Activated T-helper 2 cell treated with anti-CD3 and anti-CD28 coated beads, Interferon-gamma antibody, Interleukin-2, Interleukin-4, amounts not matched to agents 10 μg/mL and 5 μg/mL and 100 μg/mL, durations not matched to agents 14 hours and 24 hours and 36 hours (primary cell): ENCODE measurements at places on chromosomes 1 and 21.

GRCh38 chr1:239434181-239434580 lies 47.8 kb downstream of the CHRM3 start:
- H3K4me3 ChIP-seq, result no peak overlapping the region
- no peak for DNase-seq
- no peaks in the 10 kb centered on the region for H3K36me3 ChIP-seq
- no peaks in the 10 kb centered on the region for H3K27me3 ChIP-seq
- no peak overlapping the region for H3K27ac ChIP-seq
- no peaks in the 10 kb centered on the region for H3K4me1 ChIP-seq

- DNase-seq, result no peak
- H3K4me1 ChIP-seq, result no peaks in the 10 kb centered on the region
- peaks cover 8% of the 10 kb centered on the region for H3K27me3 ChIP-seq
- no peaks in the 10 kb centered on the region for H3K36me3 ChIP-seq
Measured at GRCh38 chr1:9022773-9023172, 3.5 kb downstream of the SLC2A7 start.

DNA sequence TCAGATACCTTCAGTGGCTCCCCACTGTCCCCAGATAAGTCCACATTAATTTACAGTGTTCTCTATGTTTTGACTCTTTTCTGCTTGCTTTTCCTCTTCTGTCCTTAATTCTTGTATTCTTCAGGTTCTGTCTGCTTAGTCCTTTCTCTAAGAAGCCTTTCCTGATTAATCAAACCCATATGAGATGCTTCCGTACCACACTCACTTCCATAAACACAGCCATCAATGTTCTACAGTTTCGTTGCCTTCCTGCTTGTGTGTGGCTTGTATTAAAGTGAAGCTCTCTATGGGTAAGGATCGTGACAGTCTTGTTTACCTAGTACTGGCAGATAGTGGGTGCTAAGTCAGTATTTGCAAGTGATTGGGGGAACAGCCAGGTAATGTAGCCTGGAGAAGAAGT lies 75.9 kb downstream of the PRDM2 start:
- H3K4me3 ChIP-seq, result no peak overlapping the region
- DNase-seq, result no peak
- no peak overlapping the region for H3K27ac ChIP-seq
- H3K4me1 ChIP-seq, result peaks cover 12% of the 10 kb centered on the region
- no peaks in the 10 kb centered on the region for H3K27me3 ChIP-seq

DNA sequence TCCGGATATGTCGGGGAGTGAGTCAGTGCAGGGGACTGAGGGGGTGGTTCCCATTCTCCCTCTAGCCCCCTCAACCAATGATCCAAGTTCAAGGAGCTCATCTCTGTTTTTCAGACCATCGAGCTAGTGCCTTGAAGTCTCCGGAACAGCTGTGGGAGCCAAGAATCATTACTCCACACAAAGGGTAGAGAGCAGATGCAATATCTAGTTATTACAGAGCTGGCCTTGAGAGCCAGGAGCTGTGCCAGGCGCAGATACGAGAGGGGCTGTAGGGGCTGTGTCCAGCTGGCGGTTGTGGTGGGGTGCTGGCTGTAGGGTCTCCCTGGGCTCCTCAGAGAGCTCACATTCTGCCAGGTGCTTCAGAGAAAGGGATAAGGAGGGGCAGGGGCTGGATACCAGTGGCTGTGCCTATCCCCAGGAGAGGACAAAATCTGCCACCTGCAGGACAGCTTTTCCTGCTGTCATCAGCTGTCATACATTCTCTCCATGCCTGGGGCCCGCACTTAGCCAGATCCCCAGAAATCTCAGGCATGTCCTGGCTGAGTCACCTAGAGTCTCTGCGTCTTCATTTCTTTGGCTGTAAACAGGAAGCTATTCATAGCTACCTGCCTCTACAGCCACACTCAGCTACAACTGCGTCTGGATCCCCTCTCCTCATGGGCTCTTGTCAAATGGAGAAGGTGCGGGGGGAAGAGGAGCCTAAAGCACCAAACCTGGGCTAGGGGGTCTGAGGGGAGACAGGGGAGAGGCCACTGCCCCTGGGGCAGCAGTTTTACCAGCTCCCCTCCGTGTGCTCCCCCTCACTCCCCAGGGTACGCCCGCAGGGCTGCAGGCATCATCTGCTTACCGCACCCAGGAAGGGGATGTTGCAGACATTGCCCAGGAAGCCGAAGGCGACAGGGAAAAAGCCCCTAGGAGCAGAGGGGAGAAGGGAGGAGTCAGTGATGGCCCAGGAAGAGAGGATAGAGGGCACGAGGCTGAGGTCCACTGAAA lies 2.4 kb upstream of the KISS1 start:
- no peak for DNase-seq
- H3K4me1 ChIP-seq, result no peaks in the 10 kb centered on the region
- H3K4me3 ChIP-seq, result no peak overlapping the region
- H3K27ac ChIP-seq, result no peak overlapping the region
- H3K36me3 ChIP-seq, result no peaks in the 10 kb centered on the region

DNA sequence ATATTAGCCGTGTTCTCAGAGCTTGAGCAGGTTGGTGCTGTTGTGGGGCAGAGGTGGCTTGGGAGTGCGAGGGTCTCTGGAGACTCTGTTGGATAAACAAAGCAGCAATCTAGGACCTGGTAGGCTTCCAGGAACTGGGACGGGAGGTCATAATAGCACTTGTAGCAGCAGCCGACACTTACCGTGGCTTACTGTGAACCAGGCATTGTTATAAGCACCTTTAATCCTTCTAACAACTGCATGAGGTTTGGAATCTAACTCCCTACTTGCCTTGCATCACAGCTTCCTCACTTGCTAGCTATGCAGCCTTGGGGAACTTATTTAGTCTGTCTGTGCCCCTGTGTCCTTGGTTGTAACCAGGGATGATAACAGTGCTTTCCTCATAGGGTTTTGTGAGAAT lies 94.9 kb downstream of the NAV1 start:
- no peaks in the 10 kb centered on the region for H3K4me1 ChIP-seq
- H3K27me3 ChIP-seq, result peaks cover 2% of the 10 kb centered on the region
- H3K4me3 ChIP-seq, result no peak overlapping the region
- H3K27ac ChIP-seq, result no peak overlapping the region

- no peak overlapping the region for H3K4me3 ChIP-seq
- H3K4me1 ChIP-seq, result no peaks in the 10 kb centered on the region
- H3K27ac ChIP-seq, result no peak overlapping the region
- H3K27me3 ChIP-seq, result no peaks in the 10 kb centered on the region
- DNase-seq, result no peak
- H3K36me3 ChIP-seq, result no peaks in the 10 kb centered on the region
Measured at GRCh38 chr1:174659823-174660222, 212.1 kb downstream of the GPR52 start.
